ENCODE measurements at places on chromosomes 1 and 21. TPM values are rescaled to one million over a fixed set of nuclear protein-coding genes. Genes with fewer than 3 reads are reported as not detected.

KCNE2 gene
- 0.65 TPM for total RNA-seq

HPDL gene
- 0.80 TPM for total RNA-seq

VWA5B1 gene
- total RNA-seq = 0.31 TPM

- no peak for DNase-seq
Measured at GRCh38 chr1:54716299-54717047, 812 bp downstream of the TTC4 start.

GRCh38 chr1:113031171-113031933 lies 41.6 kb upstream of the LRIG2 start:
- peak; percentile 17 for DNase-seq

TMEM35B gene
- 35.5 TPM for total RNA-seq

CLCNKB gene
- total RNA-seq = 0.37 TPM

CLDN17 gene
- total RNA-seq = not detected

DNA sequence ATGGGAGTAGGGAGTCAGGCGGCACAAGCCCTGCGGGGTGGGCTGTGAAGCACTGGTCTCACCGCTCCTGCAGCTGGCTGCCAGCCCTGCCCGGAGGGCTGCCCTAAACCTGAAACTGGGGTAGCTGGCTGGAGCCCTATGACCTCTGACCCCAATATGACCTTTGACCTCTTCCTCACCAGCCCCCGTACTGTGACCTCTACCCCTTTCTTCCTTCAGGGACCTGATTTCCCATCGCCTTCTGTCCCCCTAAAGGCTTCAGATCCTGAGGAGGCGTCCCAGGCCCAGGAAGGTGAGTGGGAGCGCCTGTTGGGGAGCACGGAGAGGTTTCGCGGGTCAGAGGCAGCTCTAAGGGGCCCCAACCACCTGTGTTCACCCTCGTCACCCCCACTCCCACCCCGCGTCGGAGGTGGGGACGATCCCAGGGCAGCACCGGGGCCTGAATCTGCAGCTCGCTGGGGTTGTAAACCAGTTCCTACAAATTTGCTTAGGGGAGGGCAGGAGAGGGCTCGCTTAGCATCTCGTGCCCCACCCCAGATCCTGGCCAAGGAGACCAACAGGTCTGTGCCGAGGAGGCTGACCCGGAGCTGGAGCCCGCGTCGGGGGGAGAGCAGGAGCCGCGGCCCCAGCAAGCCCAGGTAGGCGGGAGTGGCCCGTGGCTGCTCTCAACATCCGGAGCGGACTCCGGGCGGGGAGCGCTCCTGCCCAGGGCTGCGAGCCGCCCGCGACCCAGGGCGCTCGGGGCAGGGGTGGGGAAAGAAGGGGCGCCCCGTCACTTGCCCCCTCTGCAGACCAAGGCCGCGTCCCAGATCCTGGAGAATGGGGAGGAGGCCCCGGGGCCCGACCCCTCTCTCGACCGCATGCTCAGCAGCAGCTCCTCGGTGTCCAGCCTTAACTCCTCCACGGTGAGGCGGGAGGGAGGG lies 7.3 kb downstream of the SYTL1 start:
- no peak for DNase-seq
